Activated CD4-positive, alpha-beta T cell treated with anti-CD3 and anti-CD28 coated beads, Interleukin-2, amount 10 ng/mL, durations not matched to agents 24 days and 14 days (primary cell): ENCODE measurements at places on chromosomes 7 and 10. TPM values are rescaled to one million over a fixed set of nuclear protein-coding genes. Genes with fewer than 3 reads are reported as not detected.

DNA sequence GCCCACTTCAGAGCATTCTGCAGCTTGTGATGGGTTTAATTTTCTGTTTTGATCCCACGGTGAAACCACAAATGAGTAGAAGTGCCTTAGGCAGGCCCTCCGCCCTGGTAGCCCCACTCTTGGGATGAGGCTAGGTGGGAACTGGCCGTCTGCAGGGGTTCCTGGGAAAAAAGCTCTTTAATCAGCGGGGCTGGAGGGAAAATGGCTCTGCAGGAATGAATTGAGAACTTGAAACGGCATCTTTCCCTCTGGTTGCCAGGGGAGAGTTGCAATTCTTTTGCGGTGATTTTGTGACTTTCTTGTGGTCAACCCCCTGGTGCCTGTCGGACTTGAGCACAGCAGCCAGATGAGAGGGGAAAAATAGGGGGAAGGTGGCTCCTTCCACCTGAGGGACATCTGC is 32.7 kb downstream of the COL26A1 start:
- DNase-seq, result no peak

The CDCA7L gene
- 111 and 114 TPM in 2 replicates for total RNA-seq

DNA sequence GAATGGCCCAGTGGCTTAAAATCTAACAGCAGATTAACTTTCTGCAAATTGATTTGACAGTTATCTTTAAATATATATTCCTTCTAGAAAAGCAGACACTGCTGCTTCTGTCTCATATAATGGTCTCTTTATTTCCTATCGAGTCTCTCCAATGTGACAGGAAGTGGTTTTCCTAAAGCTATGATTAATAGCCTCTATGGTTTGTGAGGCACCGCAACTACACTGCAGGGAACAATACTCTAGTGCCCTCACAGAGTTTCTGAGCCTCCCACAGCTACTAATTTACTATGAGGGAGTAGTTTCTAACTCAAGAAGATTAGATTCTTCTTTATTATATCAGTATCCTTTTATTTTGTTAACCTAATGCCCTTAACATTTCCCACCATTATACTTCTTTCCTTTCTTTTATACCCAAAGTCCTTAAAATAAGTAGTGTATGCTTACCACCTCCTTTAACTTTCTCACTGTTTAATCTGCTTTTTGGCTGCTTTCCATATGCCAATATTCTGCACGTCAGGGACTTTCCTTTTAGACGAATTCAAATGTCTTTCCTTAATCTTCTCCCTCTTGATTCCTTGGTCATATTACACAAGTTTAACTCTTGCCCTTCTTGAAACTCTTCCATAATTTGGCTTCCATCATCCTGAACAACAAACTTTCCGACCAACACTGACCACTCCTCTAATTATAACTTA is 23.8 kb upstream of the AHR start:
- DNase-seq, result peak; percentile 57

- DNase-seq, result no peak
Measured at GRCh38 chr10:110667620-110668343, 23.6 kb downstream of the RBM20 start.

GRCh38 chr10:79146611-79147130 is 77.9 kb downstream of the ZMIZ1 start:
- DNase-seq, result peak; percentile 66
